ENCODE measurements at places on chromosomes 12 and 14.

DNA sequence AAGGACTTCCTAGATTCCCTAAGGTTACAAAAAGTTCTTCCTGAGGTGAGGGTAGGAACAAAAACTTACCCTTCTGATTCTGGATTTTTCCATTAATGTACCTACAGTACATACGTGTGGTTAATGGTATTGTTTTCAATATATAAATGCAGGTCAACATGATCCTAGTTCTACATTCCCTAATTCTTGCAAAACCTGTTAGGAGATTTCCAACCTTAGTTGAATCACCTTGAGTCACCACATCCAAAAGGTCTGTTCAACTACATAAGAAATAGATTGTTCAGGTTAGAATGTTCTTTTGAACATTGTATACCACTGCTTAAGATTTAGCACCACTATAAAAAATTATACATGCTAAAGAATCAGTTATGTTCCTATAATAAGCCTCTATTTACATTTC is 118.9 kb downstream of the GARIN6 start:
- DNase-seq, result no peak

GRCh38 chr12:124477107-124477915 is 90.1 kb downstream of the NCOR2 start:
- no peak for DNase-seq

GRCh38 chr14:75548544-75548943 is 26.3 kb downstream of the BATF start:
- no peak for DNase-seq

DNA sequence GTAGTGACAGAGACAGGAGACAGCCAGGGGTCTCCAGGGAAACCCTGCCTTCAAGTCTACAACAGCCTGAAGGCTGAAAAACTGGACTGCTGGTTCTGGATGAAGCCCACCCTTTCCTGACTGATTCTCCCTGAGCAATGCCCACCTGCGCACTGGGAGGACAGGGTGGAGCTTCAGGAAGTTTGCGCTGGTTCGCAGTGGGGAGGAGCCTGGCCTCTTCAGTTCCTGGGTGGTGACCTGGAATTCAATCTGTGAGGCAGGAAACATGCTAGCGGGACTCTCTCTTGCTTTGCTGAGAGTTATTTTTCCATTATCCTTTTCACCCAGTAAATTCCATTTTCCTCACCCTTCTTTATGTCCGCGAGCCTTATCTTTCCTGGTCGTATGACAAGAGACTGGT is 600.8 kb downstream of the TRHDE start:
- DNase-seq, result no peak

DNA sequence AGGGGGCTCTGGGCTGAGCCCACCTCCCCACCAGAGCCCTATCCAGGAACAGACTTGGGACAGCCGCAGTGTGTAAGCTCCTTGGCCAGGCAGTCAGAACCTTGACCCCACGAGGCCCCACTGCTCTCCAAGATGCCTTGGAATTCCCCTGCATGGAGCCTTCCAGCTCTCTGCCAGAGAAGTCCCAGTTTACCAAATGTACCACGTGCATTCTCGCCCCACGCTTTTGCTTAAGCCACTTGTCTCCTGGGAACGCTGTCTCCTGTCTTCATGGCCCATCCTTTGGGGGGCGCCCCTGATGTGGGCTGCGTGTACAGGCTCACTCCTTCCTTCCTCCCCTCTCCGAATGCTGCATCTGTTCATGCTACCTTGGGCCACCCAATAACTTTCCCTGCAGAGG is 7.9 kb downstream of the FAIM2 start:
- no peak for DNase-seq

- DNase-seq, result peak; percentile 51
These were observed 156.8 kb upstream of the TMEM260 start for GRCh38 chr14:56422703-56423213.

GRCh38 chr12:62737188-62737587 is 197.8 kb downstream of the PPM1H start:
- DNase-seq, result no peak

DNA sequence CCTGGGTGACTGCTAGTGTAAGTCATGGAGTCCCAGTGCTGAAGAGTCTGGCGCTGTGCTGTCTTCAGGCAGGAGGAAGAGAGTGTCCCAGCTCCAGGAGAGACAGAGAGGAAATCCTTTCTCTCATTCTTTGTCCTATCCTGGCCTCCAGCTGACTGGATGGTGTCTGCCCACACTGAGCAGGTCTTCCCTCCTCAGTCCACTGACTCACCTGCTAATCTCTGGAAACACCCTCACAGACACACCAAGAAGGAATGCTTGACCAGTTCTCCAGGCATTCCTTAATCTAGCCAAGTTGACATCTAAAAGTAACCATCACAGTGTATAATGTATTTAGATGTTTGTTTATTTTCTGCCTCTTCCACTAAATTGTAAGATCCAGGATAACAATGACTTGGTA is 53.9 kb downstream of the EMP1 start:
- DNase-seq, result no peak

- no peak for DNase-seq
These were observed 43.3 kb downstream of the GPATCH2L start for GRCh38 chr14:76195003-76195402.

GRCh38 chr12:49880756-49881414 is 22.8 kb downstream of the FAIM2 start:
- peak; percentile 22 for DNase-seq

DNA sequence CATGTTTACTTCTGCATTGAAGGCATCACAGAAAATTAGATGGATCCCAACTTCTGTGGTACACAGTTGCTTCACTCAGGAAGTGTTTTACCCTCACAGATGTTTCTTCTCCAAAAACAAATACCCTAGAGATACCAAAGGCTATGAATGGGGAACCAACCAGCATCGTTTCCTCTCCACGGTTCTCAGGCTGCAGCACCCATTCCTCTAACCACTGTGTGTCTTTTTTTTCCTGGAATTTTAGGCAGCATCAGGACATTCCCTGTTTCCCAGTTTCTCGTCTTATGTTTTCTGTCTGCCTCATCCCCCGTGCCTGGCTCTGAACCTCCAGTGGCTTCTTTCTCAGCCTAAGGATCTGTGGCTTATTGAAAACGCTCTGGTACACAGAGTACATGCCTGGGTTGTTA is 72.0 kb upstream of the TBX5 start:
- DNase-seq, result no peak

GRCh38 chr14:54617467-54617866 is 50.5 kb downstream of the SAMD4A start:
- no peak for DNase-seq

GRCh38 chr12:80589077-80589476 is 118.4 kb upstream of the MYF6 start:
- DNase-seq, result no peak

- no peak for DNase-seq
These were observed 59.7 kb upstream of the NAP1L1 start for GRCh38 chr12:76144245-76144549.

- DNase-seq, result no peak
These were observed 38.5 kb upstream of the SFSWAP start for GRCh38 chr12:131672311-131672940.

GRCh38 chr12:14970473-14970872 is 2.4 kb upstream of the PDE6H start:
- DNase-seq, result no peak

DNA sequence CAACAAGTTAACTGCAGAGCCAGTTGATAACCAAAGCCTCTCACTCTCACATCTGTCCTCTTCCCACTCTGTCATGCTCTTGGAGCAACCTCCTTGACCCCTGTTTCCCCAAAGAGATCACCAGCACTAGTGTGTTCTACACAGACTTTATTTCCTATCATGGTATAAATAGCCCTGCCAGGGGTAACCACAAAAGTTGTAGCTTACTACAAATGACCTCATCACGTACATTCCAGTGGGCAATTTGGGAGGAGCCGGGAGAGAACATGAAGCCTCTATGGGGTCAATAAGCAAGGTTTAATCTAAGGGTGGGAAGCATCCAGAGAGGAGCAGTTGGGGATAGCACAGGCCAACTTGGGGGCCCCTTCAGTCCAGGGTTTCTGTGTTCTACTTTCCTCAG is 186.5 kb downstream of the KCNA5 start:
- no peak for DNase-seq

- no peak for DNase-seq
These were observed 4.3 kb downstream of the OR4E1 start for GRCh38 chr14:21669284-21669683.

DNA sequence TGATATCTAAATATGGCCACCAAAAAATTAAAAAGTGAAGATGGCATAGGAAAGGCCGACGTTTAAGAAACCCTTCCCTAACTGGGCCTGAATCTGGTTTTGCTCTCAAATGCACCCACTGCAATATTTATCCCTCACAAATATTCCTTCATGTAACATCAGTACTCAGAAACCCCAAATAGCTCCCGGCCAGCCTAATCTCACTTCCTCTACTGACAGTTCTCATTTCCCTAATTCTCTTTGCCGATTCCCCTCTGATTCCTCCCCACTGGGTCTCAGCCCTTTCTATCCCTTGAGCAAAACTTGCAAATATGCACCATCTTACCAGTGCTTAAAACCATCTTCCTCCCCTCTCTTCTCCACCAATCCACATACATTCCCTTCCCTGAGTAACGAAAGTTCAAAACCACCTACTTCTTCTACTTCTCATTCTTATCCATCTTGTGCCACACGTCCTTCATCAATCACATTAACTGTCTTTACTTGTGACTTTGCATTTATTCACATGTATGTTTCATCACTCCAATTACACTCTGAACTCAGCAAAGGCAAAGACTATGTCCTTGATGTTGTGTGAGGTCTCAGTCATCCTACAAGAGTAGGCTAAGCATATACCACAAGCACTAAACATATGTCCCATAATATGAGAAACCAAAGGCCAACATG is 23.1 kb downstream of the KCNK10 start:
- no peak for DNase-seq

DNA sequence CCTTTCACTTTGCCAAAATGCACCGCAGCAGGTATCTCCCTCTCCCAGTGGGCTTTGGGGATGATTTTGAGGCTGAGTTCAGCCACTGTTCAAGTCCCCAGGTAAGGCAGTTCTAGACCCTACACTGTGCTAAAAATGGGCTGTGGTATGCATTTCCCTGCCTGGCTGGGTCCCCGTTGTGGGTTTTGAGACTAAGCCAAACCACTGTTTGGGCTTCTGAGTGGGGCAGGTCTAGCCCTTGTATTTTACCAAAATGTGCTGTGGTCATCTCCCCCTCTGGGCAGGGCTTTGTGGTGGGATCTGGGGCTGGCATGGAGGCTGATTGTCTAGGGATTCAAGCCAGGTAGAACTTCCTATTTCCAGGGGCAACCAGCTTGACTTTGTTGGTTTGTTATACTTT is 13.6 kb upstream of the OR4Q3 start:
- DNase-seq, result no peak

- no peak for DNase-seq
These were observed 441 bp downstream of the RAB5B start for GRCh38 chr12:55974308-55974730.

DNA sequence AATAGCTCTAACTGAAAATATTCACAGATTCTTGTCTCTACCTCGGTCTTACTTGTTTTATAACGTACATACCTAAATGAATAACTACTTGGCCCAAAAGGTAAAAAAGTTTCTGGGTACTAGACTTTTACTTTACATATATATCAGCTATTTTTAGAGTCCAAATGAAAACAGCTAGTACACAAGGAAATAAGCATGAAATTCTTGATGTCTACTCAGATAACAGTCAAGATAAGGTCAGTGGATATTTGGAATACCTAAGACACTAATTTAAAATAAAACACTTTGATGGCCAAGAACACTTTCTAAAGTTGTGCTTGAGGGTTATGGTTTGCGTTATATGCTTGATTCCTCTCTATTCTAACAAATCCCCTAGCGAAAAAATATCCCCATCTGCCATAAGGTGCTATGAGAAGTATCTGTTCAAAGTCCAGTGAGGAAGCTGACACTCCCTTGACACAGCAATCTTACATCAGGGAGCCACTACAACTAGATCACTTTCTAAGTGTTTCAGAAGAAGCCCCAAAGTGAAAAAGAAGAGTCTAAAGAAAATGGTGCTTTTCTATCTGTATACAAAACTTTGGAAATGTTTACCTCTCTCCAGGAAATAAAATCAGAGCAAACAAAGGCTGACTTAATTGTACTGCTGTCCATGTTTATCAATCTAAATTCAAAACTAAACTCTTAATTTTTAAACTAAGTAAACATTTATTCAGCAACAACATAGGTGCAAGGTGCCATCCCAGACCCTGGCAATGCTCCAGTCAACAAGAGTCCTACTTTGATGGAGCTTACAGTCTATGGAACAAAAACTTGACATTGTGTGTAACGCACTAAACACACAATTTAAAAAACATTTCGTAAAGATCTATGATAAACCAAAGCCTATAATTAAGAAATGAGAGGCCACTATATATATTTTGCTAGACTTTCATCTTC is 11.7 kb downstream of the PTPN21 start:
- DNase-seq, result no peak

- no peak for DNase-seq
These were observed 19.2 kb downstream of the VDR start for GRCh38 chr12:47885566-47885965.

DNA sequence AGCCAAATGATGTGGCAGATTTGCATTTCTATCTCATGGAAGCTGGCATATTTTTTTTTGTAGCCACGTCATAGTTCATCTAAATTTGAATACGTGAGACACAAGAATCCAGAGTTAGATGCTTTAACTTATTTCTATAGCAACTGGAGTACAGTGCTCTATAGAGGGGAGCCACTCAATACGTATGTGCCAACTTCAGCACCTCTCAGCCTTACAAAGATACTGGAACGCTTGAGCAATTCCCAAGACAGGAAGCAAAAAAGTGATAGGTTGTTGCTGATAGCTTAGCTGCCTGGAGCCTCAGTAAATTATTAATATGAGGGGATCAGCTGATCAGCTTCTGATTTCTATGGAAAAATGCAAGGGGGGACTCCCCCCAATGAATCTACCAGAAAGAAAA is 24.1 kb upstream of the PELI2 start:
- DNase-seq, result no peak

GRCh38 chr12:29103539-29103974 is 45.5 kb upstream of the FAR2 start:
- DNase-seq, result no peak

- no peak for DNase-seq
These were observed 125.5 kb upstream of the PRKD1 start for GRCh38 chr14:30053103-30053502.

GRCh38 chr14:74648601-74649000 is 36.6 kb upstream of the LTBP2 start:
- DNase-seq, result no peak

GRCh38 chr12:31233061-31233730 is 92.8 kb downstream of the SINHCAF start:
- DNase-seq, result no peak

- no peak for DNase-seq
These were observed 4.3 kb downstream of the PPP1R1A start for GRCh38 chr12:54584128-54584527.

All from dorsolateral prefrontal cortex (tissue), 122 donors.